ENCODE measurements at places on chromosomes 12 and 14. TPM values are rescaled to one million over a fixed set of nuclear protein-coding genes. Genes with fewer than 3 reads are reported as not detected.

The SOAT2 gene
- total RNA-seq, result 3.8 TPM

The HCAR1 gene
- total RNA-seq, result 0.68 TPM

The ISM2 gene
- total RNA-seq, result 0.44 TPM

The KRT6C gene
- total RNA-seq, result not detected

The RPGRIP1 gene
- 0.22 TPM for total RNA-seq

The KRT73 gene
- 0.14 TPM for total RNA-seq

The PPFIA2 gene
- 0.41 TPM for total RNA-seq

The KRT83 gene
- total RNA-seq, result not detected

The ZNF891 gene
- 1.4 TPM for total RNA-seq

The BLTP3B gene
- 34.1 TPM for total RNA-seq

The OSGEP gene
- total RNA-seq, result 59.0 TPM

The CD4 gene
- total RNA-seq, result 2.2 TPM

The PAPOLA gene
- 192 TPM for total RNA-seq

The WIF1 gene
- total RNA-seq, result 0.10 TPM

The RERG gene
- not detected for total RNA-seq

The KLHL33 gene
- total RNA-seq, result 0.50 TPM

The LALBA gene
- not detected for total RNA-seq

The SOCS2 gene
- total RNA-seq, result 25.8 TPM

The KLRC2 gene
- total RNA-seq, result not detected

The PLXNC1 gene
- 6.0 TPM for total RNA-seq

The PTPRR gene
- total RNA-seq, result not detected
